T-helper 17 cell (primary cell): ENCODE measurements at places on chromosomes 3 and 15.
A peak's percentile ranks its signal among the peaks of the same experiment; 100 is the strongest.

DNA sequence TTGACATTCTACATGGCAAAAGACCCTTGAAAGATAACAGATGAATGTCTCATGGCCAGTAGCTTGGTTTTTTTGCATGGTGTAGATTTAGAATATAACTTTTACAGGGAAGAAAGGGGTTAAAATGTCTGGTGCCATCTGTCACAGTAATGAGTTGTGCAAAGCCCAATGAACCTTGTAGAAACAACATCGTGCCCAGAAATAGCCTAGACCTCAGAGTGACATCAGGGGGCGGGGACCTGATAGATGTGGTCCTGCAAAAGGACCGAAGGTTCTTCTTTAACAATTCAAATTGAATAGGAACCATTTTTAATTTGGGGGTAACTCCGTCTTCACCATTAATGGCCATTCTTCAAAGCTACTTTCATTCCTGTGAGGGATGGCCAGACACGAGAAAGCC, 254.1 kb upstream of the CTDSPL start:
- no peak for DNase-seq

DNA sequence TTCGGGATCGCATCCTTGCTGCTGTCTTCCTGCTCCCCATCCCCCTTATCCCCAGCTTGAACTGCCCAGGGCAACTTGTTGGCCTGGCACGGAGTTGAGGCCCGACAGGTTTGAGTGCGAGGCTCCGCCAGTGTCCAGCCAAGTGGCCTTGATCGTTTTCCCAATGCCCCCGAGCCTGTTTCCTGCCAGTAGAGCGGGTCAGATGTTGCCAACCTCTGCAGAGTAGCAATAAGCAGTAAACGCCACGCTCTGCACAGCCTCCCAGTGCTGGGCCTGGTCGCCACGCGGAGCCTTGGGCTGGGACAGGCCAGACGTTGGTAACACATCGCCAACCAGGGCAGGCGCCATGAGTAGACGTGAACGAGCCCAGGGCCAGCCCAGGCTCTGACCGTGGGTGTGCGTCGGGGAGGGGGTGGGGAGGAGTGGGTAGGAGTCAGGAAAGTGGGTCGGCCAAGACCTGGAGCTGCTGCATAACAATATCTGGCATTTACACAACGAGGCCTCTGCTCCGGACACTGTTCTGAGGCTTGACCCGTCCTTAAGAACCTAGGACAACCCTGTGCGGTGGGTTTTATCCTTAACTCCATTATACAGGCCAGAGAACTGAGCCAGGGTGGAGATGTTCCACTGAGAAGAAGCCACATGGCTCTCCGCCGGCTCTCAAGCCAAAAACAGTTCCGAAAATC, 444 bp upstream of the ABHD14A start:
- no peak for DNase-seq

DNA sequence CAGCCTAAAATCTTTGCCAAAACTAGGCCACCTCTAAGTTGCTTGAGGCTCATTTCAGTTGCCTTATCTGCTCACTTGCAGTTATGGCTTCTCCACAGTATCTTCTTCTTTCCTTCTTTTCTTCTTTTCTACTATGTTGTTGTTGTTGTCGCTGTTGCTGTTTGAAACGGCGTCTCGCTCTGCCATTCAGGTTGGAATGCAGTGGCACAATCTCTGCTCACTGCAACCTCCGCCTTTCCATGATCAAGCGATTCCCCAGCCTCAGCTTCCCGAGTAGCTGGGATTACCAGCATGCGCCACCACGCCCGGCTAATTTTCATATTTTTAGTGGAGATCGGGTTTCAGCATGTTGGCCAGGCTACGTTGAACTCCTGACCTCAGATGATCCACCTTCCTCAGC, 210.8 kb upstream of the NR2F2 start:
- DNase-seq = no peak

- DNase-seq = no peak
These were observed 223.0 kb downstream of the SLCO3A1 start for GRCh38 chr15:92076541-92076940.

- no peak for DNase-seq
These were observed at the start of gene CCR9 for GRCh38 chr3:45885979-45886705. Gene CCR9 (plus strand): TSS chr3:45886543. CDS start chr3:45894934, 8,391 bp downstream.

DNA sequence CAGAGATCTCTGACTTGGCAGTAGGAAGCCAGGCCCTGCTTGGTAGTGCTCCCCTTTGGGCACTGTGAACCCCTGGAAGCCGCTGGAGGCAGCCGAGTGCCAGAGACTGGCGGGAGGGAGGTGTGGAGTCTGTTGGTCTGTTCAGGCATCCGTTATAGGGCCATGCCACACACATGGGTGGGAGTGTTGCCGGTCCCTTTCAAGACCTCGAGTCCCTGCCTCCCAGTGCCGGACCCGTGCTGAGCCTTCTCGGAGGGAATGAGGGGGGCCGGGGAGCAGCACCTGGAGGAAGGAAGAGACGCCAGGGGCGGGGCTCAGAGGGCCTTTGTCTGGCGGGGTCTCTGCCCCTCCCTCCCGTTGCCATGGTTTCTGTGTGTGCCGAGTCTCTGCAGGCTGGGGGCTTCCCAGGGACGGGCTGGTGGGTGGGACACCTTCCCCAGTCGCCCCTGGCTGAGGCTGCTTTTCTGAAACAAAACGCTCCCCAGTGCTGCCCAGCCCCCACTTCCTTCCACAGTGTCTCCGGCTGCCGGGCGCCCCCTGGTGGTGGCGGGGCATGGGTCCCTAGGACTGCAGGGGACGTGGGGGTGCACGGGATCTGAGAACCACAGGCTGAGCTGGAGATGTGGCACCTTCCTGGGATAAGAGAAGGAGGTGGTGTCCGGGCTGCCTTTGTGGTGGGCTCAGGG, 10.0 kb downstream of the GNAI2 start:
- DNase-seq = peak; percentile 92

DNA sequence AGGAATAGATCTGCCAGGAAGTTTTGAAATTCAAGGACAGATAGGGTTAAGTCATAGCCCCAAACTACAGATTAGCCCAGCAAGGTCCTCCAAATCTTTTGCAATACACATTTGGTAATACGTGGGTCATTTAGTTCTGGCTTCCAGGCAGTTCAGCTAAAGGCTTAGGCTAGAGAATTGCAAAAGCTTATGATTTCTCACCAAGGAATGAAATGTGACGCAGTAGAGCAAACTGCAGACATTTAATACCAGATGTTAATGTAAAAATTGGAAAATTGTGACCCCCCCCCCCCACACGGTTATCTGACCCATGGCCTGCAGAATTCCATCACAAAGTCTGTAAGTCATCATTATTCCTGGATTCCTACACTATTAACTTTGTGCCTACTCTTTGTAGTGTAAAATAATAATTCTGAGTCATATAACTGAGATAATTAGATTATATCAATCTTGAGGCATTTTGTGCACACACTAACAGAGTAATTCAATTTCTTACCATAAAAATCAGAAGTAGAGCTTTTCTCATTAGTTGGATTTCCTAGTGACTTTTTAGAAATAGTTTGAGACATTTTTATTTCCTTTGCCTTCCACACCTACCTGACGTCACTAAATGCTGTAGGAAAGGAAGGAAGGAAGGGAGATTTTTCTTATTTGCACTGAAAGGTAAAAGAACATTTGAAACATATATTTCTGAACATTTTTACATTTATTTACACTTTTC, 235.2 kb downstream of the DTWD1 start:
- DNase-seq = no peak

GRCh38 chr3:108301695-108302404, 5.5 kb downstream of the HHLA2 start:
- no peak for DNase-seq

DNA sequence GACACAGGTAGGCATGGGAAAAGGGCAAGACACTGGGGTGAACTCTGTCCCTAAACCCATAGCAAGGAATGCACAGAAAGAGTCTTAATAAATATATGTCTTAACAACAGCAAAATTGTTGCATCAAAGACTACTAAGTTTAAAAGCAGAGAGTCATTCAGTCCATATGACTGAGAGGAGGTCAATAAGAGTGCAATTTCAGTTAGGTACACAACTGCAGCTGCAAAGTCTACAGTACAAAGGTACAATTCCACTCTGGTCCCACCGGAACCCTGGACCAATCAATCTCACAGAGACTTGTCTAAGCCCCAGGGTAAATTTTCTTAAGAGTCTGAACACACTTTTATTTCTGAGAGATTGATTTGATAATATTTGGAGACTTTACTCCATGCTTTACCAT, 6.9 kb downstream of the CP start:
- no peak for DNase-seq

GRCh38 chr3:126939338-126939718, 43.6 kb upstream of the PLXNA1 start:
- DNase-seq = no peak

GRCh38 chr3:152389316-152389934, 120.7 kb downstream of the MBNL1 start:
- no peak for DNase-seq

DNA sequence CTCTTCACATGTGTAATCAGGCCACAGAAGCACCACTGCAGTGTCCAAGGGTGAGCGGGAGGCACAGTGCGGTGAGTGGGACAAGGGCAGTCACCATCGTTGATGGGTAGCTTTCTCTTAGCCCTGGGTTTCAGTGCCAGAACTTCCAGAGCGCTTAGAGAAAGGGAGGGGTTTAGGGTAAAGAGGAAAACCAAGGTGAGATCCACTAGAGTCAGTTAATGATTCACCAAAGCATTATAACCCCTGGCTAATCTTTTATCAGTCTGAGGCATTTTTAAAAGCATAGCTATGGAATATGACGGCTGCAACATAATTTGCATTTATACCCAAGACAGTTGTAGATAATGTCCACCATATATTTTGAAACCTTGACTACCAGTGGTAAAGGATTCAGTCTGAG, 94.8 kb downstream of the SHQ1 start:
- DNase-seq = no peak

DNA sequence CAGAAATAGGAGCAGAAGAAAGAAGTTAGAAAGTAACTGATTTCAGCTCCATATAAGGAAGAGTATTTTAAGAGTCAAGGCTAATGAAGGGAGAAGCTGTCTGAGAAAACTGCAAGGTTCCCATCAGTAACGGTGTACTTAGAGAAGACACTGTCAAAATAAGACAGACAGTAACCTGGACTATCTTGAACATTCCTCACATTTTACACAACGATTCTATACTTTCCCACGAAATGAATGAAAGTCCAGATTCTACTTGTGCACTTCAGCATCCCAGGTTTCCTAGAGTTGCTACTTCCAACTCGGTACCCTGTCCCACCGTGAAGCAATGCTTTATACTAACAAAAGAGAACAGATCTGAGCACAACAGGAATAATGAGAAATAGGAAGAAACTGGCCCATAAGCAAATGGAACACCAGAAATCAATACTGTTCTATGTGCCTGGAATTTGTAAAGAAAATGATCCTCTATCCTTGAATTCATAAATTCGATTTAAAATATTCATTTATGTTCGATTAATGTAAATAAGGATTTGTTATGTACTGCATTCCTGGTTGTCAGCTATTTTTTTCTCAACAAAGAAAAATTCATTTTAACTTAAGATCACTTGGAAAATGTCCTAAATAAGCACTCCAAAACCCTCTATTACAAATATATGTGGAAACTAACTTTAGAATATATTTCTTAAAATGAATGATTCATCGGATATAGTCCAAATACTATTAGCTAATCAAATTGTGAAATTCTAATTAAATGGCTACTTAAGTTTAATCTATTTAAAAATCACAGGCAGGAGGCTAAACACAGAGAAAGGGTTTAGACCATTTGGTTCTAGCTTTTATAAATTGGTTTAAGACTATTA, 1.5 kb downstream of the C3orf70 start:
- DNase-seq = no peak

DNA sequence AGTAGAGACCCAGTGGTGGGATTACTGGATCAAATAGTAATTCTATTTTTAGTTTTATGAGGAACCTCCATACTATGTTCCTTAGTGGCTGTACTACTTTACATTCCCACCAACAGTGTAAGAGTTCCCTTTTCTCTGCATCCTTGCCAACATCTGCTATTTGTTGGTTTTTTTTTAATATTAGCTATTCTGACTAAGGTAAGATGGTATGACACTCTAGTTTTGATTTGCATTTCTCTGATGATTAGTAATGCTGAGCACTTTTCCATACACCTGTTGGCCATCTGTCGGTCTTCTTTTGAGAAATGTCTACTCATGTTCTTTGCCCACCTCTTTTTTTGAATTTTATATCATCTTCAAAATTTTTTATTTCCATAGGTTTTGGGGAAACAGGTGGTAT, 34.2 kb upstream of the RAP2B start:
- no peak for DNase-seq

GRCh38 chr3:40124918-40125317, 184.6 kb upstream of the EIF1B start:
- DNase-seq = no peak

DNA sequence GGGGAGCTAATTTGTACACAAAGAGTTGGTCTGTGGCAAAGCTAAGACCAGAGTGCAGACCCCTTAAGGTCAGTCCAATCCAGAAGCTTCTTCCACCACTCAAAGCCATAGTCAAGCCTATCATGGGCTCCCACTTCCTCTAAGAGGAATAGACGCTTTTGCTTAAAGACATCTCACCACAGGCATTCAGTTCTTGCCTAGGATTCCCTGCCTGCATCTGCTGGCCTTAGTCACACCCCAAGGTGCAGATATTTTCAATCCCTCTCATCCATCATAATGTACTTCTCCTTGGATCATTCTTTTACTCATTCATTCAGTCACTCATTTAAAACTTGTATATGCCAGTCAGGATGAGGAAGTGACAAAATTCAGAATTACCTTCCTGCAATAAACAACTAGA, 179.6 kb upstream of the STT3B start:
- no peak for DNase-seq

DNA sequence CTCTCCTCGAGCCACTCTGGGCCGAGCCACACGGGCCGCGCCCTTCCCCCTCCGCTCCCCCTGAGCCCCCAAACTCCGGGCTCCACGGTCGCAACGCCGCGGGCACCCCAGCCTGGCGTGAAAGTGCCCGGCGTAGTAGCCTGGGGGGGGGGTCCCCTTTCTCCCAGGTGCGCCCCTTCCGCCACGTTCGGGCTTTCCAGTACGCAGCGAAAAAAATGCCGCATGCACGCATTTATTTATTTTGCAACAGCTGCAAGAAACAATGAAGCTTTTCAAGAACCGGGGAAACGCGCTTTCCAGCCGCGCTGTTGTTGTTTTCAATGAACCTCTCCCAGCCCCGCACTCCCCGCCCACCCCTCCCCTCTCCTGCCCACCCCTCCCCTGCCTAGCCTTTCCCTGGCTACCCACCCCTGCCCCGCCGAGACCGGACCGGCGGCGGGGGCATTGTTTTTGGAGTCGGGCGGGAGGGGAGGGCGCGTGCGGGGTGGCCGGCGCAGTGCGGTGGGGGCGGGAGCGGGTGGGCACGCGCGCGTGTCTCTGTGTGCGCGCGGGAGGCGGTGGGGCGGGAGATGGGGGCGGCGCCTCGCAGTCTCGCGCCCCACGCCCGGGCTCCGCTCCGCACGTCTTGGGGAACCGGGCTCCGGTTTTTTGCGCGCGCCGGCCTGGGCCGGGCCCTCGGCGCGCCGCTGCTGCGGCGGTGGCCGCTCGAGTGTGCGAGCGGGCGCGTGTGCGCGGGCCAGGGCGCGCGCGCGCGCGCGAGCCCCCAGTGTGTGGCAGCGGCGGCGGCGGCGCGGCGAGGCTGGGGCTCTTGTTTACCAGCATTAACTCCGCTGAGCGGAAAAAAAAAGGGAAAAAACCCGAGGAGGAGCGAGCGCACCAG, at the start of gene IGF1R:
TSS of gene IGF1R (plus strand) at position 766 of the 880 bp plus-strand sequence. CDS start 1,043 bp downstream, outside the sequence.
- DNase-seq = peak; percentile 89

GRCh38 chr3:195558602-195559001, 15.5 kb upstream of the PPP1R2 start:
- no peak for DNase-seq

- DNase-seq = no peak
These were observed 563.5 kb upstream of the TBL1XR1 start for GRCh38 chr3:177760803-177761202.

GRCh38 chr15:96701443-96701842, 370.9 kb downstream of the NR2F2 start:
- DNase-seq = no peak

GRCh38 chr3:188861842-188862744, 309.7 kb upstream of the TPRG1 start:
- no peak for DNase-seq
